HCEC 1CT (cell line): ENCODE measurements at places on chromosomes 16 and 17.
A peak's percentile ranks its signal among the peaks of the same experiment; 100 is the strongest.

DNA sequence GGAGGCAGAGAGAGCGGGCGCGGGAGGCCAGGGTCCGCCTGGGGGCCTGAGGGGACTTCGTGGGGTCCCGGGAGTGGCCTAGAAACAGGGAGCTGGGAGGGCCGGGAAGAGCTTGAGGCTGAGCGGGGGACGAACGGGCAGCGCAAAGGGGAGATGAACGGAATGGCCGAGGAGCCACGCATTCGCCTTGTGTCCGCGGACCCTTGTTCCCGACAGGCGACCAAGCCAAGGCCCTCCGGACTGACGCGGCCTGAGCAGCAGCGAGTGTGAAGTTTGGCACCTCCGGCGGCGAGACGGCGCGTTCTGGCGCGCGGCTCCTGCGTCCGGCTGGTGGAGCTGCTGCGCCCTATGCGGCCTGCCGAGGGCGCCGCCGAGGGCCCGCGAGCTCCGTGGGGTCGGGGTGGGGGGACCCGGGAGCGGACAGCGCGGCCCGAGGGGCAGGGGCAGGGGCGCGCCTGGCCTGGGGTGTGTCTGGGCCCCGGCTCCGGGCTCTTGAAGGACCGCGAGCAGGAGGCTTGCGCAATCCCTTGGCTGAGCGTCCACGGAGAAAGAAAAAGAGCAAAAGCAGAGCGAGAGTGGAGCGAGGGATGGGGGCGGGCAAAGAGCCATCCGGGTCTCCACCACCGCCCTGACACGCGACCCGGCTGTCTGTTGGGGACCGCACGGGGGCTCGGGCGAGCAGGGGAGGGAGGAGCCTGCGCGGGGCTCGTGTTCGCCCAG lies 1.2 kb upstream of the CBX4 start:
- DNase-seq: no peak

DNA sequence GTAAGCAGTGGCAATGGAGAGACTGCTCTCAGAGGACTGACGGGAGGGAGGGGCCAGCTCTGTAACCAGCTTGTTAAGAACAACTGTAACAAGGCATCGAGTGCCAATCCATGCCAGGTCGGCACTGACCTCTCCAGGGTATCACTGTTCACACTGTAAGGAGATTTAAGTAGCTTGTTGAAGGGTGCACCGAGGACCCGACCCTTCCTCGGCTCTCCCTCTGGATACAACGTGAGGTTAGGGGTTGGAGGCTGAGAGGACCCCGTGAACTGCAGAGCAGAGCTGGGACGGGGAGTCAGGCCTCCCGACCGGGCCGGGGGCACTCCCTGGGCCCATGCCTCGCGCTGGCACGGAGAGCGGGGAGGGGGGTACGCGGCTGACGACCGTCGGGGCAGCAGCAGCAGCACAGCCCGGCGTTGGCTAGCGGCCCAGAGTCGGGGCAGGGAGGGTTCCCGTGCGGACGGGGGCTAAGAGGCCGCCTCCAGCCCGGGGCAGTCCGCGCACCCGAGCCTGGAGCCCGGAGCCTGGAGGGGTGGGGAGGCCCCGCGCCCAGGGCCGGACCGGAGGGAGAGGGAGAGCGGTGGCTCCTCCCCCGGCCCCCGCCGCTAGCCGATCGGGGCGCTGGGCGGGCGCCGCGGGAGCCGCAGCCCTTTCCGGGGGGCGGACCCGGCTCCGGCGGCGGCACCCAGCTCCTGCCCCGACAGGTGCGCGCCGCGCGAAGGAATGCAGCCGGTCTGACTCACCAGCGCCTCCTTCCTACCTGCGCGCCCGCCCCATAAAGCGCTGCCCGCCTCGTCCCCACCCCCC lies at the start of gene ITGB4:
Gene ITGB4, plus strand, starts transcription at position 804 of the 807 bp plus-strand sequence. CDS start 3,245 bp downstream, outside the sequence.
- no peak for DNase-seq

- DNase-seq: no peak
Observed at GRCh38 chr17:50517011-50517410, 8.8 kb downstream of the MYCBPAP start.

- DNase-seq: no peak
Observed at GRCh38 chr17:57794841-57795240, 49.7 kb upstream of the CCDC182 start.

GRCh38 chr16:89798832-89799370 lies 17.5 kb downstream of the FANCA start:
- DNase-seq: no peak

- DNase-seq: peak; percentile 70
Observed at GRCh38 chr17:15510361-15510760, 42.9 kb upstream of the CDRT4 start.

DNA sequence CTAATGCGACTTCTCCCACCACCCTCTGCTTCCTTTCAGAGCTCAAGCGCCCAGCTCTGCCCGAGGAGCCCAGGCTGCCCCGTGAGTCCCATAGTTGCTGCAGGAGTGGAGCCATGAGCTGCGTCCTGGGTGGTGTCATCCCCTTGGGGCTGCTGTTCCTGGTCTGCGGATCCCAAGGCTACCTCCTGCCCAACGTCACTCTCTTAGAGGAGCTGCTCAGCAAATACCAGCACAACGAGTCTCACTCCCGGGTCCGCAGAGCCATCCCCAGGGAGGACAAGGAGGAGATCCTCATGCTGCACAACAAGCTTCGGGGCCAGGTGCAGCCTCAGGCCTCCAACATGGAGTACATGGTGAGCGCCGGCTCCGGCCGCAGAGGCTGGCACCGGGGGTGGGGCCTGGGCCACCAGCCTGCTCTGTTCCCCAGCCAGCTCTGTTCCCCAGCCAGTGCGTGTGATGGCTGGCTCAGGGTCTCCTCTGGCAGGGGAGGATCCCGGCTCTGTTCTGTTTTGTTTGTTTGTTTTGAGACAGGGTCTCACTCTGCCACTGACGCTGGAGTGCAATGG lies 18.7 kb downstream of the CRISPLD2 start:
- no peak for DNase-seq

DNA sequence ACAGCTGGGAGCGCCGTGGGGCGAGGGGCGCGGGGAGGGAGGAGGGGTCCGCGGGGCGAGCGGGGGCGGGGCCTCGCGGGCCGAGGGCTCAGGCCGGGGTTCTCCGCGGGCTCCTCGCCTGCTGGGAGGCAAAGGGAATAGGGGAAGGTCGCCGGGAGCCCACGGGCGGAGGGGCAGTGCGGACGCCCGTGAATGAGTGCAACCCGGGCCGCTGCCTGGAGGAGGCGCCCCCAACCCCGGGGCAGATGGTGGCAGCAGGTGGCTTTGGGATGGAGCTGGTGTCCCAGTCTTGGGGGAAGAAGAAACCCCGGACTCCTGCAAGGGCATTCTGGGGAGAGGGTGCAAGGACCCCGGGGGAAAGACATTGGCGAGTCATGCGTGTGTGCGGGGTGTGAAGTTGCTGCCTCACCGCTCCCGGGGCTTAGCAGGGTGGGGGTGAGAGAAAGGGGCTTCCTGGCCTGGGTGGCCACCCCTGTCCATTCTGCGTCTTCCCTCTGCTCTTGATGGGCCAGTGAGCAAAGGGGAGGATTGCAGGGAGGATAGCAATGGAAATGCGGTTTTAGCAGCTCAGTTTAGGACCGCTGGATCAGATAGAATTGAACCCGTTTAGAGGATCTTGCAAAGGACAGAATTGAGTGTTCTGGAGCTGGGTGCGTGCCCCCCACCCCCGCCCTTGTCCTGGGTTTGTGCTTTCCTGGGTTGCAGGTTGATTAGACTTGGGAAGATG lies 526 bp downstream of the KIAA0513 start:
- DNase-seq: no peak

GRCh38 chr16:85673529-85674417 lies 15.0 kb downstream of the GINS2 start:
- DNase-seq: no peak

GRCh38 chr17:82063424-82064415 lies 1.9 kb downstream of the DUS1L start:
- no peak for DNase-seq

DNA sequence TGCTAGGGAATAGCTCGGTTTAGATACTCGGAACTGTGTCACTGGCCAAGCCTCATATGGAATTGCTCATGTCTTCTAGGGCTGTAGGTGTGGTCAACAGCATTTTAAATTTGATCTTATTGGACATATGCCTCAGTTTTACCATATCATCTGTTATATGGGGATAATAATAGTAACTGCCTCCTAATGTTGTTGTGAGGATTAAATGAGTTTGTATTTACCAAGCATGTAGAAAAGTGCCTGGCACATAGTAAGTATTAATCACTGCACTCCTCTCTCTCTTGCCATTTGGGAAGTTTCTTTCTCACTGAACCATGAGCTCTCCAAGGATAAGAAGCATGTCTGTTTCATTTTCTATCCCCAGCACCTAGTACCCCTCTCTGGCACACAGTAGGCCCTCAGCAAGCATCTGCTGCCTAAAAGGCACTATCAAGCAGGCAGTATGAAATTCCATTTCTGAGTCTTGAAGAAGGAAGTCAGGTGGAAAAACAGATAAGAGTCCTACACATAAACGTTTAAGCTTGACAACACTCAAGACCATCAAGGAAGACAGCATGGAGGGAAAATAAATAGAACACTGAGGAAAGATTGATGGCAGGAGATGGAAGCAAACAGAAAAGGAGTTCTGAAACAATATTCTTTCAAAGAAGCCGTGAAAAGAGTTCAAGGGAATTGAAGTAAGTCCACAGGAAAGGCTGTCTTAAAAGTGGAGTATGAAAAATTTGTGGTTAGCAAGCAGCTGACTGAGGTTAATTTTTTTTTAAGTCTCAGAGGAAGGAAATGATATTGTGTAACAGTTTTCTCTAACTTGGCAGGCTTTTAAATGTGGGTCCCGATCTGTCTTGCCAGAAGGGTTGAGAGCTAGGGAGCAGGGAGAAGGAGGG lies 2.2 kb upstream of the ATP6V0A1 start:
- DNase-seq: peak; percentile 87

- DNase-seq: no peak
Observed at GRCh38 chr16:72908362-72909167, 139.4 kb downstream of the ZFHX3 start.

GRCh38 chr16:19691161-19691711 lies 26.8 kb downstream of the KNOP1 start:
- no peak for DNase-seq

DNA sequence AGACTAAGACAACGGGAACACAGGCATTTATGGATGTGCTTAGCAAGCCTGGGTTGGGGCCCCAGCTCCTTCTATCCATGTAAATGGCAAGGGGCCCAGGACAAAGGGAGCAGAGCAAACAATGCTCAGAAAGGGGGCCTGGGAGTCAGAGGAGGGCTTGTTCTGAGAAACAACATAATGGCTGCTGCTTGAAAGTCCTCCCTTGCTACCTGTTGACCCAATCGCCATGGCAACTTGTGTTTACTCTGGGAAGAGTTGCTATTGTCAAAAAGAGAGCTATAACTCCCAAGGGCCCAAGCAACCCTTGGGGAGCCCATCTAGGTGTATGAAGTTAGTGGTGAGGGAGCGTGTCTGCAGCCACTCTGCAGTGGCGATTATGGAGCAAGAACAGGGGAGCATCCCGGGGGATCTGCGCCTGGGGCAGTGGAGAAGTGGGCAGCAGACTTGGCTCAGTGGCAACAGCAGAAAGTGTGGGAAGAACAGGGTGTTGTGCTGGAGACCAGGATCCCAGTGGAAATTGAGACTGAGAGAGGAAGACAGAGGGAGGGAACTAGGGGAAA lies 118.7 kb upstream of the NLRP1 start:
- DNase-seq: no peak

- DNase-seq: peak; percentile 25
Observed at GRCh38 chr17:82160075-82160474, 52.6 kb downstream of the CCDC57 start.

- peak; percentile 98 for DNase-seq
Observed at GRCh38 chr17:43469145-43469544, 14.6 kb upstream of the DHX8 start.

GRCh38 chr16:17457513-17457912 lies 13.2 kb downstream of the XYLT1 start:
- DNase-seq: no peak

DNA sequence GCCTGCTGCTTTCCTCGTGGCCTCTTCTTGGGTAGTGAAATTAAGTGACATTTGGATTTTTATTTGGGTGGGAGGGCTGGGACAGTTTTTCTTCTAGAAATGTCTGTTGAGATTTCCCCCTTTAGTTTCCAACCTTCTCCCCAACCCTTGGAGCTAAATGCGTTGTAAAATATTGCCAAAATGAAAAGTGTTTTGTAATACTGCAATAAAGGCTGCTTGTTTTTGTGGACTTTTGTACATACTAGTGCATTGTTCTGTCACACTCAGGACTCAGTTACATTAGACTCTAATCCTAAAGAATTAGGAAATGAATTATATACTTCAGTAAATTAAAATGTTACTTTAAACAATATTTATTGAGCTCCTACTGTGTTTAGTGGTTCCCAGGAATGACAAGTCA lies 21.7 kb downstream of the HEATR9 start:
- DNase-seq: no peak

DNA sequence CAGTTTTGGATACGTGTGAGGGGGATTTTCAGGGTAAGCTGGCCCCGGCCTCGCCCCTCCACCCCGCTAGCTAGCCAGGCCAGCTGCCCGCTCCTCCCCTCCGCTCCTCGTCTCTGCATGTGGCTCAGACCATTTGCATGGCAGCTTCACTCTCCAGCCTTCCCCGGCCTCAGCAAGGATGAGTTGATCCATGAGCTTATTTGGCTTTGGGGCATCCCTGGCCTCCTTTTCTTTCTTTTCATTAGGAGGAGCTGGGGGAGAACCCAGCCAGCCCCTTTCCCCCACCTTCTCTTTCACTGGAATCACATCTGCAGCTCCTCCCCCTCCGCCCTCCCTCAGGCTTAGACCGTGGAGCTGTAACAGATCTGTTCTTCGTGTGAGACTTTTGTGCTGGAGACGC lies 30.7 kb downstream of the ELAC2 start:
- DNase-seq: no peak

DNA sequence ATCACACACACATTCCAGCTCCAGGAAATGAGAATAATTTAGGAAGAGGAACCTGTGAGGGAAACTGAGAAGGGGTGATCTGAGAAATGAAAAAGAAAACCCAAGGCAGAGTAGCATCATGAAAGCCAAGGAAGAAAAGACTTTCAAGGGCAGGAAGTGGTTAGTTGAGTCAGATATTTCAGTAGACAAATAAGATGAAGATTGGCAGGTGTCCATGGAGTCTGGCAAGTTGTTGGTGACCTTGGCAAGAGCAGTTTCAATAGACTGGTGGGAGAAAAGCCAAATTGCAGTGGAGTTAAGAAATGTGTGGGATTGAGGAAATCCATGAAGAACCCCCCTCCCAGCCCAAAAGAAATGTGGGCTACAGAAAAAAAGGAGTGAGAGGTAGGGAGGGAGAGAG lies 10.7 kb downstream of the GNAO1 start:
- peak; percentile 17 for DNase-seq
